Pons (tissue), 1 donor: ENCODE measurements at places on chromosomes 7 and 10.

- DNase-seq, result no peak
These were observed 25.2 kb downstream of the DNAJB12 start for GRCh38 chr10:72329290-72330068.

- DNase-seq, result no peak
These were observed 58.9 kb downstream of the KCNMA1 start for GRCh38 chr10:77578583-77579227.

DNA sequence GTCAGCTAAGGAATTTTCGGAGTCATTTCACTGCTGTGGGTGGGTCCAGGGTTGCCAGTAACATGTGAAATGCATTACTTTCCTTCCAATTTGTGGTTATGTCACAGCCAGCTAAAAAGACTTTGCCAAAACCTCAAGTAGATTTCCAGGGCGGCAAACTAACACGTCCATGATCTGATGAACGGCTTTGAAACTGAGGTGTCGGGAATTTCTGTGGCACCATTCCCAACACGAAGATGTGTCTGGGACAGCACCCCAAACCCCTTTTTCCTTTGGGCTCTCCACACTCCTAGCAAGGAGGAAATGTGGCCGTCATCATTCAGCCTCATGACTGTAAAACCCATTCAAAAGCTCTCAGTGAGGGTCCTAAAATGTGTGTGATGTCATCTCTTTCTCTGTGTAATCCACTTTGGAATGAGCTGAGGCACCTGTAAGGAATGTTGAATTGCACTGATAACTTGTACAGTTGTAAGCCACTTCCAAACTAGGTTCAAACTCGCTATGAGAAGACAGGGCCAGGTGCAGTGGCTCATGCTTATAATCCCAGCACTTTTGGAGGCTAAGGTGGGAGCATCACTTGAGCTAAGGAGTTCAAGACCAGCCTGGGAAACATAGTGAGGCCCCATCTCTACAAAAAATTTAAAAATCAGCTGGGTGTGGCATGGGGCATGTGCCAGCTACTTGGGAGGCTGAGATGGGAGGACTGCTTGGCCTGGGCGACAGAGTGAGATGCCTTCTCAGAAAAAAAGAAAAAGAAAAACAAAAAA lies 146.1 kb upstream of the FRMD4A start:
- no peak for DNase-seq

GRCh38 chr10:80333983-80334382 lies 22.6 kb downstream of the DYDC1 start:
- no peak for DNase-seq

DNA sequence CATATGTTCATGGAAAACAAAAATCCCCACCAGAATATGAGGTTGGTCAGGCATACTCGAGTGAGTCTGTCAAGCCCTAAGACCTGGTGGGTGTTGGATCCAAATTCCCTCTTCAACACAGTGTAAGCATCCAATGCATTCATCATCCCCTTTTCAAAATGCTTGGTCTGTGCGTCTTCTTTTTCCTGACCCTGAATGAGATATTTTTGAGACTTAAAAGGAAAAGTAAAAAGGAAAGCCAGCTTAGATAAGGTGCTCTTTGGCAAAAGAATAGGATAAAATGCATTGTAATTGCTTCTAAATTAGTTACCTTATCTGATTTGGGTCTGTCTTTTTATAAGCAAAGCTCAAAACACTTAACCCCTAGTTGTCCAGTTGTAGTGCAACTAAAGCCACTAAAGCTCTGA lies 331.5 kb downstream of the PTEN start:
- DNase-seq, result no peak

GRCh38 chr10:33801705-33802104 lies 467.2 kb upstream of the NRP1 start:
- DNase-seq, result no peak

DNA sequence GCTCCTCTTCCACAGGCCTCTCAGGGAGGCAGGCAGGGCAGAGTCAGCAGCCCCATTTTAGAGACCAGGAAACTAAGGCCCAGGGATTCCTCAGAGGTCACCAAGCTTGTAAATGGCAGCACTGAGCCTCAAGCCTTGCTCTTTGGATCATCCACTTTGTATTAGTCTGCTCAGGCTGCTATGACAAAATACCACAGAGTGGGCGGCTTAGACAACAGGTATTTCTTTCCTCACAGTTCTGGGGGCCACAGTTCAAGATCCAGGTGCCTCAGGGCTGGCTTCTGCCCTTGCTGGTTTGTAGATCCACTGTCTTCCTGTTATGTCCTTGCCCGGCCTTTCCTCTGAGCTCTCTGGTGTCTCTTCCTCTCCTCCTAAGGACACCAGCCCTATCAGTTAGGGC lies 151.2 kb downstream of the GRK5 start:
- no peak for DNase-seq

DNA sequence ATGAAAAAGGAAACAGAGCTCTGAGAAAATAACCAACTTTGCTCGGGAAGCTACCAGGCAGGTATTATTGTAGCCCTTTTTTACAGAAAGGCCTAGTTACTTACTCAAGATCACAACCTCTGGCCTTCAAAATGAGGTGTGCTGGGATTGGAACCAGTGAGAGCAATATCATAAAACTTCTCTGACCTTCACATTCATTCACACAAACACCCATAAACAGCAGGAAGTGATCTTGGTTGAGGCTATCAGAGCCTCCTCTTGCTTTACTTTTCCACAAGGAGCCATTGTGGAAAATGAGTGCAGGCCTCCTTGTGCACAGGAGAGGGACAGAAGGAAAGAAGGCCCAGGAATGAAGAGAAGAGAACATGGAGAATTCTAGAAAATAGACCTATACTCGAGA lies 204.5 kb upstream of the NPVF start:
- DNase-seq, result no peak

DNA sequence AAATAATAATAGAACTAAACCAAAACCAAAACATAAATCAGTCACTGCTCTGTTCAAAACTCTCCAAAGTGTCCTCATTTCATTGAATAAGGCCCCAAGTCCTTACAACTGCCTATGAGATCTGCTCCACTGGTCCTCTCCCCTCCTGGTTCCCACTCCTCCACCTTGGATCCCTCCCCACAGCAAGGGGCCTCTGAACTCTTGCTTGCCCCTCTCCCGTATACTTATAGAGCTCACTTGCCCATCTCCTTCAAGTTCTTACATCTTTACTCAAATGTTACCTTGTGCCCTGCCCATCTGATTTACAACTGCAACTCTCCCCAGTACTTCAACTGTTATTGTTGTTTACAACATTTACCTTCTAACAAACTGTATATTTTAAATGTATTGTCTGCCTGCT lies 819 bp downstream of the POLD2 start:
- DNase-seq, result no peak

DNA sequence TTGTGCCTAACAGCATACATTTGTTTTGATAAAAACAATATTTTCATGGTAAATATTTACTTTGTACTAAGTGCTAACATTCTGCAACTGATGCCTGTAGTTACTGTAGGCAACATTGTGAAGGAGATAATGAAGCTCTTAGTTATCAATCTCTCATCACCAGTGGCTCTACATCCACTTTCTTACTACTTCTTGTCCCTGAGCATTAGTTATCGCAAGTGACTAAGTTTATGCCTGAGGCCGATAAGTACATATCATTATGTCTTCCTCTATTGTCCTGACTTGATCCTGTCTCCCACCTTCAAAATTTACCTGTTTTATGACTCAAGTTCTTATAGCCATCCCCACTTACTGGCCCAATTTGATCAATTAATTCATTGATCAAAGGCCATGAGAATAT lies 63.6 kb downstream of the MACC1 start:
- DNase-seq, result no peak
